ENCODE measurements at places on chromosomes 11 and 22.
A peak's percentile ranks its signal among the peaks of the same experiment; 100 is the strongest.

DNA sequence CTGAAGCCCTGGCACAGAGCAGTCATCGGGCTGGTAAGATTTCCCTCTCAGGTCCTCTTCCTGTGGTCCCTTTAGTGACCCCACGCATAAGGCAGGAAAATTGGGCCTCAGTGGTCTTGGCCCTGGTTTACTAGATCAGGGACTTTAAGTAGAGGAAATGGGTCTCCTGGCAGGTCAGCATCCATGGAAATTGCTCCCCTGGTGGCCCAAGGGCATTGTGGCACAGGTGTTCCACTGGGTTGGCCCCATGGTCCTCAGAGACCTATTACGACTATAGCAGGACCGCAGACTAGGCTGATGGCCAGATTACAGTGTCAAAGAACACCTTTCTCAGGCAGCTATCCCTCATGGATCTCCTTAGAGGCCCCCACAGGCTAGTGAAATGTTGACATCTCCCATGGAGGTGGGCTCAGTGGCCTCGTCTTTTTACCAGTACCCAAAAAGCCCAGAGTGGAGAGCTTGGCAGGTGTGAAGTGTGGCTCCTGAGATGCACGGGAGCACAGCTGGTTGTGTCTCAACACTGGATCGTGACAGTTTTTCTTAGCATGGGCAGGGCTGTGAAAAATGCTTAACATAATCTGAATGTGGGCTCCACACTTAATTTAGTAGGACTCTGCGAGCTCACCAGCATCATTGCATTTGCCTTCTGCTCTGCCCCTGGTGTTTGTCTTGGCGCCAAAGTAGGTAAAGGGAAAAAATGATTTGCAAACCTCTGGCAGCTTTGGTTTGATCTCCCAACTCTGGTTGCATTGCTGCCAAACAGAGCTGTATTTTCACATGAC is 74.2 kb downstream of the ZBTB16 start:
- peaks cover 2% of the 10 kb centered on the region for H3K27me3 ChIP-seq
- H3K27ac ChIP-seq: peak overlapping the region; percentile 86
- peak; percentile 35 for DNase-seq
- peaks cover 100% of the 10 kb centered on the region for H3K4me1 ChIP-seq
- H3K36me3 ChIP-seq: no peaks in the 10 kb centered on the region

DNA sequence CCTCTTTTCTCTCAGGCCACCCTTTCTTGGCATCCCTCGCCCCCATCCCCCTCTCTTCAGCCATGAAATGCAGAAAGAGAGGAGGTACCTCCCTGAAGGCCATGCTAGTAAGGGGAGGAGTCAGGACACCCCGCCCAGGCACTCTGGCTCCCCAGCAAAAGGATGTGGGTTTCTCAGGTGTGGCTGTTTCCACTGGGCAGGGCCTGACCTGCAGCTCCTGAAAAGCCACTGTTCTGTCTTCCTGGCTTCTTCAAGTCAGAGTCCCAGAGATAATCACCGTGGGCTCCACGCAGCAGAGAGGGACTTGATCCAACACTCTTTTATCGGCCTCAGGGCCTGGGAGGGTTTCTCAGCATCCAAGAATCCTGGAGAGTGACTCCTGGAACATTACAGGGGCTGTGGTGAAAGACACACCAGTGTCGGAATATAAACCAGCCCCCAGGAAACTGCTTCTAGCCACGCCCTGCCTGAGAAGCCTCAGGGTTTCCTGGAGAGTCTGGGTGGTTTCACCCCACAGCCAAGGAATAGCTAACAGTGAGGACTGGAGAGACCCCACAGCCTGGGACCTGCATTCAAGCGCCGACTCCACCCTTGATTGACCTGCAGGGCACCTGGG is 45.7 kb upstream of the TSPAN18 start:
- peaks cover 31% of the 10 kb centered on the region for H3K4me1 ChIP-seq
- H3K27me3 ChIP-seq: peaks cover 2% of the 10 kb centered on the region
- H3K27ac ChIP-seq: no peak overlapping the region
- peak; percentile 19 for DNase-seq
- peak overlapping the region; percentile 52 for H3K4me3 ChIP-seq

DNA sequence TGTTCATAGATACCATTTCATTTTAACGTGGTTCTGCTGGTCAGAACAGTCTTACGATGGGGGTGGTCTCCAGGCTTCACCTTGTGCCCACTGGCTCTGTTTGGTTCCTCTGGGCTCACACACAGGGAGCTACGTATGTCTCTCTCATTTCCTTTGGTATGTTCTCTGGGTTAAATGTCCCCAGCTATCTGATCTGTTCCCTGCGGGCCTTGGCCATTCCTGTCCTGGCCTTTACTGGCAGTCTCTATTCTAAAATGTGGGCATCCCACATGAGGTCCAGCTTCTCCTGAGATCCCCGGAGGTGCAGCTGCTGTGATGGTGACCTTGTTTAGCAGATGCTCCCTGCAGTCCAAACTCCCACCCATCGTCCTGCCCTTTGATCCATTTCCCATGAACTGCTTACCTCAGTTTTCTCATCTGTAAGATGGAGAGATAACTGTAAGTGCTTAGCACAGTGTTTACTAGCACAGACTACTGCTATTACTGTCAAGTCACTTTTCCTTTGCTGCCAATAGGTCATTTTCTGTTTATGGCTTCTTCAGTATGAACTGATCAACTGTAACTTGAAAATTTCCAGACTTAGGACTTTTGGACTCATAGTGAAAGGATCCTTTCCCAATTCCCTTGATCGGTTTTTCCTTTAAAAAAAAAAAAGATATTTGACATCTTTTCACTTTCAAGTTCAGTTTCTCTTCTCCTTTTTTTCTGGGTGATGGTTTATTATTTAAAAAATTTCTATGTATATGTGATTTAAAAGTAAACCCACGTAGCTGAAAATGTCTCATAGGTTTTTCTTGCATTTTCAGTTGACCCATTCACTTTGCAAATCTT is 92.9 kb downstream of the PTPRJ start:
- H3K4me1 ChIP-seq: peaks cover 34% of the 10 kb centered on the region
- peak overlapping the region; percentile 11 for H3K27ac ChIP-seq
- no peak overlapping the region for H3K4me3 ChIP-seq
- DNase-seq: no peak

DNA sequence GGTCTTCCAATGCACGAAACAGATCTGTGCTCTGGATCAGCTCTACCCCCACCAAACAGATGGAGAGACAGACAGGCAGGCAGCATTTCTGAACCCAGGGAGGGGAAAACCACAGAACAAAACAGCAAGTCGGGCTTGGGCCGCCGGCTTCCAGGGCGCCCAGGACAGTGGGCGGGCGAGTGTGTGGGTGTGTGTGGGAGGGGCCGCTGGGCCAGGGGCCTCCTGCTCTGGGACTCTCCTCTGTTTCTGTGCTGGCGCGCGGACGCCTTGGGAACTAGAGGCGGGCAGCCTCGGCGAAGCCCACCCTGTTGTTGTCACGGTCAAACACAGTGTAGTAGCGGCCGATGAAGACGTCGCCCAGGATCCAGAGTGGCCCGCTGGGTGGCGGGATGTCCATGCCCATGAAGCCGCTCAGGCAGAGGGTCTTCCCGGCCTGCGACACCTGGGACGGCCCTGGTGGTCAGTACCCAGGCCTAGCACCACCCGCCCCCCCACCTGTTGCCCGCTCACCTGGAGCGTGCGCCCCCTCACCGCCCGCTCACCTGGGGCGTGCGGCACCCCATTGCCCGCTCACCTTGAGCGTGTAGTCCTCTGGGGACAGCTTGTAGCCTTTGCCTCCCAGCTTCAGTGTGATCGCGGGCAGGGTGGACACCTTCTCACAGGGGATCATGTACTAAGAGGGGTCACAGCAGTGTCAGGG is 3.0 kb upstream of the IFITM10 start:
- no peaks in the 10 kb centered on the region for H3K36me3 ChIP-seq
- peaks cover 71% of the 10 kb centered on the region for H3K4me1 ChIP-seq
- no peak for DNase-seq

- H3K36me3 ChIP-seq: no peaks in the 10 kb centered on the region
- DNase-seq: no peak
- peaks cover 5% of the 10 kb centered on the region for H3K27me3 ChIP-seq
Measured at GRCh38 chr11:30260813-30261212, 30.0 kb downstream of the FSHB start.

DNA sequence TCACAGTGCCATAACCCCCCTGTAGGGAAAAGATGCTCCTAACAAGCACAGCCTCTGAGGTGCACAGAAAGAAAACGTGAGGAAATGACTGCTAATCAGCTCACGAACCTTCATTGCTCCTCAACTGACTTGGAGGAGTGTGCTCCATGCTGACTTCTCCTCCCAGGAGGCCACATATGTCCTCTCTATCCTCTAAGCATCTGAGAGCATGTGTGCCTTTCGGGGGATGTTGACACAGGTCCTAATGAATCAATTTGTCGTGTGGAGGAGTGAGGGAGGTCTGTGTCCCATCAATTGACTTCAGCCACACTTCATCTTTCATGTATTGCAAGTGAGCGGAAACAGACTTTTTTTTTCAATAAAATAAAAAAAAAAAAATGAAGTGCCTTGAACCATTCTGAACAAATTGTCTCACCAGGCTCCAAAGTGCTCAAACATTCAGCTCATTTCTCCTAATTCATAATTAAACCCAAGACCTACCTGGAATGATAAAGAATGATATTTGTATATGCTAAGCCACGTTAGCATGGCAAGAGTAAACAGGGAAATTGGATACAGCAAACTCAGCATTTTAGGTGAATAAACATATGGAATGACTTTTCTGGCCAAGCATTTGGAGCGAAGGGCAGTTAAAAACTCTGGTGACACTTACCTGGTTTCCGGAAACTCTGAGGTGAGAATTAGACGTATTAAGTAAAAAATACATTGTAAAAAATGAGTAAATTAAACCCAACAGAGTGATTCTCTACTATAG is 317.6 kb upstream of the FAT3 start:
- no peak overlapping the region for H3K4me3 ChIP-seq
- no peaks in the 10 kb centered on the region for H3K27me3 ChIP-seq
- DNase-seq: no peak
- no peaks in the 10 kb centered on the region for H3K36me3 ChIP-seq

DNA sequence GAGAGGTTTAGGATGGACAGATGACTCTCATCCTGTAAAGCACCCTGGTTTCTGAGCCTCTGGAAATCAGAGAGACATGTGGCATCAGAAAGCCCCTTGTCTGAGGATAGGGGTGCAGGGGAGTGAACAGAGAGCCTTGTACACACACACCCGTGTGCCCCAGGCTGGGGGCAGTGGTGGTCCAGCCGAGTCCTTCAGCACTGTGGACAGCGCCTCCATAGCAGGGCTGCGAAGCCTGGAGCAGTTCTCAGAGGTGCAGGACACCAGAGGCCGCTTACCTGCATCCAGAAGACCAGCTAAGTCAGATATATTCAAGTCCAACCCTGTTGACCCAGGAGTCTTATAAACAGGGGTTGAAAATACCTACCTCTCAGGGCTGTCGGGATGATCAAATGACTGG is 11.5 kb upstream of the IGSF9B start:
- peaks cover 23% of the 10 kb centered on the region for H3K27me3 ChIP-seq
- no peak for DNase-seq
- no peaks in the 10 kb centered on the region for H3K4me1 ChIP-seq
- H3K36me3 ChIP-seq: no peaks in the 10 kb centered on the region
- no peak overlapping the region for H3K4me3 ChIP-seq

DNA sequence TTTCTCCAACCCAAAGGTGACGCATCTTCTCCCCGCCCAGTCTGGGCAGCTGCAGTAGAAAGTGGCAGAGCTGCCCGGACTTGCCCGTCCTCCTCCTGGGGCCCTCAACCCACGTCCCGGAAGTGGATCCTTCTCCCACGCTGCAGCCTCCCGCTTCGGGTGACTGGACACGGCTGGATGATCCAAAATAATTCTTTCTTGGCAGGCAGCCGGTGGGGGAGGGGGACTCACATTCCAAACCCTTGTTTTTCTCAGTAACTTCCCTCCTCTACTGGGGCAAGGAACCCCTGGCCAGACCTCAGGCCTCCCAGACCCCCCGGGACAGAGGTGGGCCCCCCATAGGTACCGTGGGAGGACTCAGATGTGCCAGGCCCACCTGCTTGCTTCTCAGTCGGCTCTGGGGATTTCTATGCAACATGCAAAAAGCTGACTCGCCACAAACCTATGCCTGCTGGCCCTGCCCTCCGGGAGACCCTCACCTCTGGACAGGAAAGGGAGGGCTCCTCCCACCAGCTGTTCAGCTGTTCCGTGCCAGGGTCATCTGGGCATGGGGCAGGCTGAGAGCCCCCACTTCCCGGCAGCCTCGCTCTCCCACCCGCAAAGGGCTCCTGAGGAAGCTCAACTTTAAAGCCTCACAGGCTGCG is 1.4 kb downstream of the PLXNB2 start:
- no peaks in the 10 kb centered on the region for H3K36me3 ChIP-seq
- H3K27ac ChIP-seq: no peak overlapping the region
- H3K4me3 ChIP-seq: peak overlapping the region; percentile 7
- H3K27me3 ChIP-seq: peaks cover 3% of the 10 kb centered on the region
- DNase-seq: no peak

GRCh38 chr11:66008095-66008467 is 3.7 kb upstream of the CST6 start:
- H3K27me3 ChIP-seq: peaks cover 2% of the 10 kb centered on the region
- peaks cover 9% of the 10 kb centered on the region for H3K36me3 ChIP-seq
- H3K4me3 ChIP-seq: no peak overlapping the region
- no peak for DNase-seq

DNA sequence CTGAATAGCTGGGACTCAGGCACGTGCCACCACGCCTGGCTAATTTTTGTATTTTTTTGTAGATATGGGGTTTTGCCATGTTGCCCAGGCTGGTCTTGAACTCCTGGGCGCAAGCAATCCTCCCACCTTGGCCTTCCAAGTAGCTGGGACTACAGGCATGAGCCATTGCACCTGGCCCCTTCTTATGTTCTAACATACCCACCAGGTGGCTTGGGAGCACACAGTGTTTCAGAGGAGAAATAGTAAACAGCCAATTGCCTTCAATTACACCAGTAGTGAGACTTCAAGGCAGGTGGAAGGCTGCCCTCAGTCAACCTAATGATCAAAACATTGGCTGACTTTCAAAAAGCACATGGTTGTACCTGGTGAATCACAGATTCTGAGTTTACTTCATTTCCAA is 167.2 kb downstream of the SWAP70 start:
- H3K4me3 ChIP-seq: no peak overlapping the region
- H3K4me1 ChIP-seq: no peaks in the 10 kb centered on the region
- H3K36me3 ChIP-seq: peaks cover 6% of the 10 kb centered on the region
- H3K27ac ChIP-seq: no peak overlapping the region

- no peak overlapping the region for H3K4me3 ChIP-seq
- peaks cover 4% of the 10 kb centered on the region for H3K27me3 ChIP-seq
- no peaks in the 10 kb centered on the region for H3K4me1 ChIP-seq
- DNase-seq: no peak
- H3K27ac ChIP-seq: no peak overlapping the region
- no peaks in the 10 kb centered on the region for H3K36me3 ChIP-seq
Measured at GRCh38 chr11:129267716-129268115, 75.6 kb upstream of the ARHGAP32 start.

- peak overlapping the region; percentile 97 for H3K27ac ChIP-seq
- H3K36me3 ChIP-seq: no peaks in the 10 kb centered on the region
- H3K4me3 ChIP-seq: peak overlapping the region; percentile 94
- no peak for DNase-seq
- peaks cover 32% of the 10 kb centered on the region for H3K27me3 ChIP-seq
Measured at GRCh38 chr11:68211546-68211945, 1.6 kb downstream of the KMT5B start.

GRCh38 chr11:28981381-28981780 is 873.2 kb downstream of the METTL15 start:
- no peak overlapping the region for H3K4me3 ChIP-seq
- DNase-seq: no peak
- no peaks in the 10 kb centered on the region for H3K36me3 ChIP-seq
- no peaks in the 10 kb centered on the region for H3K4me1 ChIP-seq
- H3K27ac ChIP-seq: no peak overlapping the region
- H3K27me3 ChIP-seq: peaks cover 3% of the 10 kb centered on the region

- H3K27me3 ChIP-seq: peaks cover 17% of the 10 kb centered on the region
- DNase-seq: no peak
- no peaks in the 10 kb centered on the region for H3K36me3 ChIP-seq
- H3K4me3 ChIP-seq: no peak overlapping the region
- H3K4me1 ChIP-seq: no peaks in the 10 kb centered on the region
Measured at GRCh38 chr11:130165601-130166456, 6.2 kb downstream of the ST14 start.
